Activated CD4-positive, alpha-beta T cell treated with anti-CD3 and anti-CD28 coated beads for 36 hours (primary cell): ENCODE measurements at places on chromosomes 11 and 22. TPM values are rescaled to one million over a fixed set of nuclear protein-coding genes. Genes with fewer than 3 reads are reported as not detected.
A peak's percentile ranks its signal among the peaks of the same experiment; 100 is the strongest.

GRCh38 chr22:28907311-28908008, 24.1 kb downstream of the ZNRF3 start:
- H3K27ac ChIP-seq: peak overlapping the region; percentile 86
- peaks cover 44% of the 10 kb centered on the region for H3K4me1 ChIP-seq
- no peak overlapping the region for H3K4me3 ChIP-seq
- peaks cover 36% of the 10 kb centered on the region for H3K27me3 ChIP-seq
- peak; percentile 87 for DNase-seq
- H3K36me3 ChIP-seq: peaks cover 4% of the 10 kb centered on the region

- no peaks in the 10 kb centered on the region for H3K4me1 ChIP-seq
- H3K27ac ChIP-seq: no peak overlapping the region
- DNase-seq: no peak
- peaks cover 15% of the 10 kb centered on the region for H3K27me3 ChIP-seq
- no peaks in the 10 kb centered on the region for H3K36me3 ChIP-seq
Observed at GRCh38 chr22:48849963-48850657, 977.6 kb downstream of the BRD1 start.

- peaks cover 37% of the 10 kb centered on the region for H3K4me1 ChIP-seq
- peak; percentile 18 for DNase-seq
- H3K36me3 ChIP-seq: no peaks in the 10 kb centered on the region
- no peak overlapping the region for H3K27ac ChIP-seq
- H3K27me3 ChIP-seq: peaks cover 78% of the 10 kb centered on the region
Observed at GRCh38 chr11:32435152-32435480, 223 bp downstream of the WT1 start.

- peaks cover 82% of the 10 kb centered on the region for H3K36me3 ChIP-seq
- DNase-seq: peak; percentile 76
- H3K27me3 ChIP-seq: no peaks in the 10 kb centered on the region
- peak overlapping the region; percentile 74 for H3K27ac ChIP-seq
Observed at GRCh38 chr22:30344447-30345200, 12.1 kb downstream of the SF3A1 start.

DNA sequence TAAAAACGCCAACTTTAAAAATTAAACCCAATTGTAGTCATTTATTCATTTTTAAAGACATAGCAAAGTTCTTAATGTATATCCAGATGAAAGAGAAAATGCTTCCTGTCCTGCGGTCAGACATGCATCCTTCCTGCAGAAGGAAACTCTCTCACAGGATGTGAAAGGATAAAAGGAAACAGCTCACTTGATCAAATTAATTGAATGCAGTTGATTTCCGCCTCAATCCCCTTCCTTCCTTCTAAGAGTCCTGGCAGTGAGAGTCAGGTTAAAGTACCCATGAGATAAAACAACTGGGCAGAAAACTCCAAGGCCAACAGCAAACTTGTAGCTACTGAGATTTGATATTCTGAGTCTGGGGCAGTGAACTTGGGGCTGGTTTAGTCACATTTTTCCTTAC, 38.5 kb downstream of the CWC15 start:
- DNase-seq: no peak
- no peak overlapping the region for H3K27ac ChIP-seq
- no peak overlapping the region for H3K4me3 ChIP-seq
- no peaks in the 10 kb centered on the region for H3K27me3 ChIP-seq

- H3K4me1 ChIP-seq: no peaks in the 10 kb centered on the region
- no peak overlapping the region for H3K27ac ChIP-seq
- H3K4me3 ChIP-seq: no peak overlapping the region
- no peak for DNase-seq
Observed at GRCh38 chr11:2999464-2999998, 7.4 kb upstream of the NAP1L4 start.

DNA sequence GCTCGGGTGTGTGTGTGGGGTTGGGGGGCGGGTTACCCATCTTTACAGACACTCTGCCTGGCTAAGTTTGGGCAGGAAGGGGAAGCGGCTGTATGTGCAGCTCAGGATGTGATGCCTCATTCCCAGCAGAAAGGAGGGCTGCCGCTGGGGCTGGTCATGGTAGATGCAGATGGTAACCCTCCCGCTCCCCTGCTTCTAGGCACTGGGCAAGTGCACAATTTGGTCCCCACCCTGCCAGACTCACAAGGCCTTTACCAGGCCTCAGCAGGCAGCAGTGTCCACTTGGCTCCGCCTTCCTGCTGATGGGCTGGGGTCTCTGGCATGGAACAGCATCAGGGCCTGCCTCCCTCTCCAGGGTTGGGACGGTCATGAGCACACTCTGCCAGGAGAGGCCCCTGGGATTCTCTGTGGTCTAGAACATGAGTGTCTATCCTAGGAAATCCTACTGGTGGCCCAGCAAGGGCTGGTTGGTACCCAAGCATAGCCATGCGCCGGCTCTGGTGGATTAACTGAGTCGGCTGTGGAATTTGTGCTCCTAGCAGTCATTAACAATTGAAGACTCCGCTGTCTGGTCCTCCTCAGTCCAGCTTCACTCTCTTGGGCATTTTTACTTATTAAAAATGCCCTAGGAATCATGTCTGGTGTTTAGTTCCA, 4.2 kb downstream of the LMO1 start:
- peaks cover 36% of the 10 kb centered on the region for H3K27me3 ChIP-seq
- H3K27ac ChIP-seq: no peak overlapping the region
- H3K36me3 ChIP-seq: no peaks in the 10 kb centered on the region
- no peak for DNase-seq
- no peak overlapping the region for H3K4me3 ChIP-seq
- peaks cover 7% of the 10 kb centered on the region for H3K4me1 ChIP-seq

GRCh38 chr11:8689726-8690255, 7.2 kb downstream of the RPL27A start:
- peaks cover 76% of the 10 kb centered on the region for H3K36me3 ChIP-seq
- peaks cover 48% of the 10 kb centered on the region for H3K4me1 ChIP-seq
- DNase-seq: no peak
- no peaks in the 10 kb centered on the region for H3K27me3 ChIP-seq
- peak overlapping the region; percentile 94 for H3K4me3 ChIP-seq

GRCh38 chr11:44766112-44766971, 39.6 kb downstream of the TSPAN18 start:
- H3K4me3 ChIP-seq: no peak overlapping the region
- H3K27me3 ChIP-seq: no peaks in the 10 kb centered on the region
- DNase-seq: no peak
- H3K4me1 ChIP-seq: peaks cover 3% of the 10 kb centered on the region

DNA sequence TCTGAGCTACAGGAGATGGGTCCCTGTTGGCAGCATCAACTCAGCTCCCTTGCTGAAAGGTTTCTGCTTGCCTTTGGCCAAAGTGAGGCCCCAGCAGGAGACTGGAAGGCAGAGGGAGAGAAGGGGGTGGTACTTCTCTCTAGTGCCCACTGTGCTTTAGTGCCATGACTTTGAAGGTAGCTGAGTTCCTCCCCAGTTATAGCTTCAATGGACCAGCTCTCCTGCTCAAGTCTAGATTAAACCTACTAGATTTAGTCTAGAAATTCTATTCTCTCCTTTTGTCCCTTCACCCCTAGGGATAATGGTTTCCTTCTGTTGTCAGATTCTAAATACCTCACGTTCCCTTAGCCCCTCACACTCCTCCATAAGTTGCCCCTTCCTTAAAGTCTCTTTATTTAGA, 119.2 kb downstream of the TIMP3 start:
- H3K4me3 ChIP-seq: no peak overlapping the region
- H3K36me3 ChIP-seq: peaks cover 2% of the 10 kb centered on the region
- H3K27ac ChIP-seq: no peak overlapping the region
- DNase-seq: no peak
- H3K27me3 ChIP-seq: peaks cover 2% of the 10 kb centered on the region
- H3K4me1 ChIP-seq: no peaks in the 10 kb centered on the region

GRCh38 chr11:13003736-13004493, 5.2 kb upstream of the RASSF10 start:
- H3K4me3 ChIP-seq: no peak overlapping the region
- no peak for DNase-seq
- H3K27ac ChIP-seq: no peak overlapping the region
- peaks cover 54% of the 10 kb centered on the region for H3K27me3 ChIP-seq

- no peaks in the 10 kb centered on the region for H3K4me1 ChIP-seq
- no peak overlapping the region for H3K27ac ChIP-seq
- no peaks in the 10 kb centered on the region for H3K27me3 ChIP-seq
- no peak overlapping the region for H3K4me3 ChIP-seq
Observed at GRCh38 chr11:1460986-1461825, 25.4 kb downstream of the MOB2 start.

GRCh38 chr22:26075251-26075650, 94.0 kb upstream of the SEZ6L start:
- no peak for DNase-seq
- no peak overlapping the region for H3K27ac ChIP-seq
- no peaks in the 10 kb centered on the region for H3K36me3 ChIP-seq
- no peaks in the 10 kb centered on the region for H3K4me1 ChIP-seq
- peaks cover 11% of the 10 kb centered on the region for H3K27me3 ChIP-seq
- H3K4me3 ChIP-seq: no peak overlapping the region

GRCh38 chr11:126332221-126332711, 23.2 kb upstream of the ST3GAL4 start:
- peak; percentile 57 for DNase-seq
- H3K4me3 ChIP-seq: no peak overlapping the region
- H3K27ac ChIP-seq: no peak overlapping the region
- no peaks in the 10 kb centered on the region for H3K27me3 ChIP-seq
- H3K36me3 ChIP-seq: peaks cover 20% of the 10 kb centered on the region
- peaks cover 13% of the 10 kb centered on the region for H3K4me1 ChIP-seq

GRCh38 chr22:46501701-46502100, 35.7 kb downstream of the CELSR1 start:
- no peak overlapping the region for H3K4me3 ChIP-seq
- H3K27me3 ChIP-seq: peaks cover 6% of the 10 kb centered on the region
- H3K27ac ChIP-seq: no peak overlapping the region
- DNase-seq: no peak
- no peaks in the 10 kb centered on the region for H3K36me3 ChIP-seq
- H3K4me1 ChIP-seq: peaks cover 12% of the 10 kb centered on the region

DNA sequence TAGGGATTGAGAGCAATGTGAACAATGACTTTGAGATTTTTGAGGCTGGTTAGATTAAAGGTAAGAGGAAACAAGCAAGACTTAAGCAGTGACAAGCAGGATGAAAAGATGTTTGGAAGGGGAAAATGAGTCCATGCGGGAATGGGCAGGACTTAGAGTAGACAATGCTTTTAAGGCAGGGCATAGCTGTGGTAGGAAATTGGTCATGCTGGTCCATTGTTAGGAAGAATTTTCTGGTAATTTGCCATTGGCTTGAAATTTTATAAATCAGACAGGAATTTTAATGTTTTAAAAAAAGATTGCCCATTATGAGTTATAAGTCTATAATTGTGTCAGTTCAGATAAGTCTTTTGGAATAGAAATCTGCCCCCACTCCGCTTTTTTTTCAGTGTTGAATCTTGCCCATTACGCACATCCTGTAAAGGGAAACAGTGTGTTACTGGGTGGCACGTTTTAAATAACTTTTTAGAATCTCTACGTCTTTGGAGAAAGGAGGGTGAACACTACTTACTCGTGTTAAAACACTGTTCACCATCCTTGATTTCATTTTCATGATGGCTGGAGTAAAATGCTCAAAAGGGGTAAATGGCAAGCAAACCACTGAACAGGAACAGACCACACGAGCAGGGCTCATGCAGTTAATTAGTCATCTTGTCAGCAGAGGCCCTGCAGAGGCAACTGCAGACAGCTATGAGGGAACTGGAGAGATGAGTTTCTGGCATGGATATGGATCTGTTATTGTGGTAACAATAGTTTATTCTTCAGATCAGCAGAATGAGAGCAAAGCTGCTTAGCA, 25.0 kb downstream of the SWAP70 start:
- no peaks in the 10 kb centered on the region for H3K27me3 ChIP-seq
- no peak overlapping the region for H3K4me3 ChIP-seq
- H3K36me3 ChIP-seq: no peaks in the 10 kb centered on the region
- peaks cover 5% of the 10 kb centered on the region for H3K4me1 ChIP-seq

DNA sequence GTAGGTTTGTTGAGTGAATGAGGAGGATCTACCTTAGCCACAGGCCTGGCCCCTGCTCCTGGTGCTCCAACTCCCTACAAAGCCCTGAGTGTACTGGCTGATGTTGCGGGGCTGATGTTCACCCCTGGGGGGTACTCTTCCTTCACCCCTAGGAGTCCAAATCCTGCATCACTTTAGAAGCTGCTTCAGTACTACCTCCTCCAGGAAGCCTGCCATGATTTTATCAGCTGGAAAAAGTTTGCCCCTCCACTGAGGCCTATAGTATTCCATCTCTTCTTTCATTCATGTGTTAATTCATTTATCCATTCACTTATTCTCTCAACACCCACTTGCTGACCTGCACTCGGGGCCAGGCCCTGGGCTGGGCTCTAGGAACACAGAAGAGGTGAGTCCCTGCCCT, 7.8 kb downstream of the SHISAL1 start:
- peaks cover 2% of the 10 kb centered on the region for H3K27me3 ChIP-seq
- DNase-seq: no peak
- no peak overlapping the region for H3K4me3 ChIP-seq
- H3K36me3 ChIP-seq: no peaks in the 10 kb centered on the region
- H3K27ac ChIP-seq: no peak overlapping the region
- no peaks in the 10 kb centered on the region for H3K4me1 ChIP-seq

ANO9 gene
- 31.7 TPM for total RNA-seq

SLC5A4 gene
- total RNA-seq: not detected

IRAG1 gene
- not detected for total RNA-seq

SBF1 gene
- 97.6 TPM for total RNA-seq

SCO2 gene
- 2.4 TPM for total RNA-seq

USH1C gene
- not detected for total RNA-seq

OVOL1 gene
- 0.09 TPM for total RNA-seq
